ENCODE measurements at places on chromosomes 7 and 10.

GRCh38 chr7:10708447-10708846 is 265.2 kb upstream of the PHF14 start:
- DNase-seq = no peak

DNA sequence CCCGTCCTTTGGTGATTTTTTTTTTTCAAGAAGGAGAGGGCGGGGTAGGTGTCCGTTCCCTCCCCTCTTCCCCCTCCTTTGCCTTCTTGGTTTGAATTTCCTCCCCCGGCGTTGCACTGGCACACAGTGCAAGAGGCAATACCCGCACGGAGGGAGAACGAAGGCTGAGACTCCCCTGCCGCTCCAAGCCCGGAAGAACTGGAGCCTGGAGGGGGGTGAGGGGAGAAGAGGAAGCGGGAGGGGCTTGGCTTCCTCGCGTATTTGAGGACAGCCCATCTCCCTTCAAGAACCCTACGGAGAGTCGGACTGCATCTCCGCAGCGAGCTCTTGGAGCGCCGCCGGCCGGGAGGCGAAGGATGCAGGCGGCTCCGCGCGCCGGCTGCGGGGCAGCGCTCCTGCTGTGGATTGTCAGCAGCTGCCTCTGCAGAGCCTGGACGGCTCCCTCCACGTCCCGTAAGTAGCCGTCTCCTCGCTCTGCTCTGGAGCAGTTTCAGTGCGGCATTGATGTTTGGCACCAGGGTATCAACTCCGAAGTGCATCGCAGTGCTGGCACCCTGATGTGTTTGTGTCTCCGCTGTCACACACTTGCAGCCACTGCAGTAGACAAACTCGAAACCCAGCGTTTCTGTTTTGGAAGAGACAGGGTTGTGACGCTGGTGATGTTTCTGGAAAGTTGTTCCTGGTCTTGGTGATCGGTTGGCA is at the start of gene CNTNAP2:
Gene CNTNAP2, plus strand, starts transcription at position 281 of the 702 bp plus-strand sequence. Its CDS starts 76 bp downstream, at position 357.
- DNase-seq = peak; percentile 28

DNA sequence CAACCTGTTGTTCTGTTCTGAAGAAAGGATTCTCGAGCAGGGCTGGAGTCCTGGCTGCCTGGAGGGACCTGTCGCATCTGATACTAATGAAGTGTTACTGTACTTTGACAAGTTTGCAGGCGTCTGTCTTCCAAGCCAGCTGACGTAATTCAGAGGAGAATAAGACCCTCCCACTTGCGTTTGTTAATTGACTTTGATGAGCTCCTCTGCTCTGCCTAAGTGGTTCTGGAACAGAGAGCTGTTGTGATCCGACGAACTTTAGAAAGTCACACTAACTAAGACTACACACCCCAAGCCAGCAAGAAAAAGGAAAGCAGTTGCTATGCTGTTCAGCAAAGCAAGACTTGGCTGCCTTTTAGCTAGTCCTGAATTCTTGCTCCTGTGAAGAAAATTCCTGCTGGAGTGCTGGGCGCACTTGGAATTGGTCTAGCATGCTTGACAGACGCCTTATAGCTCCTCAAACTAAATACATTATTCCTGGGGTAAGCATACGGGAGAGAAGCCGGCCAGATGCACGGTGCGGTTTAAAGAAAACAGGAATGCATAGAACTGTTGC is 200.3 kb downstream of the CACNB2 start:
- no peak for DNase-seq

DNA sequence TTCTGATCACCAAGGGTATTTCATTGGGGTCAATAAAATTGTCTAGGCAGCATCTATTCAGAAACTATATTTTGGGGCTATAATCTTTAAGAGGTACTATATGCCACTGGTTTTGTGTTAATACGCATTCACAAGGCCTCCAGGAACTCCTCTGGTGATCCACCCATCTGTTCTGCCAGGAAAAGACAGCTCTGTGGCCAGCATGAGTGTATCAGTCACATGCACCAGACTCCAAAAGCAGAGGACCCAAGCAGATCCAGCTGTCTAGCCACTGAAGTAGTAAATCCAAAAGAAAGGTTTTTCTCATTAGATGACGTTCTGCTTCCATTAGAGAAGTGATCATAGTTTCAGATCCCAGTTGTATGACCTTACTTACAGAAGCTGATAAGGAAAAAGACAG is 199.6 kb upstream of the CELF2 start:
- no peak for DNase-seq

DNA sequence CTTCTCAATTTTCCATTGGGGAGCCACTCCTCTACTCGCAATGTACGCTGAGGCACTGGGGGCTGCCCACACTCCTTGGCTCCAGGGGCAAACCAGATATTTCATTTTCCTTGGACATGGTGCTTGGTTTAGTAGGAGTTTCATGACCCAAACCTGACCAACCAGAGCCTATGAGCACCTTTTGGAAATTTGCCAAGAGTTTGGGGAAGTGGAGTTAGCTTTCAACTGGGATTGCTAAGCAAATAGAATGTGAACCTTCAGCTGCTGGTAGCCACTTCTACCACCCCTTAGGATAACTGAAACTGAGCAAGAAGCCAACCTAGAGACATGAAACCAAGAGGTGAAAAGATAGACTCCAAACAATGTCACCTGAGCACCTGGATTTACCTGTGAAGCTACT is 74.9 kb upstream of the COL13A1 start:
- DNase-seq = no peak

DNA sequence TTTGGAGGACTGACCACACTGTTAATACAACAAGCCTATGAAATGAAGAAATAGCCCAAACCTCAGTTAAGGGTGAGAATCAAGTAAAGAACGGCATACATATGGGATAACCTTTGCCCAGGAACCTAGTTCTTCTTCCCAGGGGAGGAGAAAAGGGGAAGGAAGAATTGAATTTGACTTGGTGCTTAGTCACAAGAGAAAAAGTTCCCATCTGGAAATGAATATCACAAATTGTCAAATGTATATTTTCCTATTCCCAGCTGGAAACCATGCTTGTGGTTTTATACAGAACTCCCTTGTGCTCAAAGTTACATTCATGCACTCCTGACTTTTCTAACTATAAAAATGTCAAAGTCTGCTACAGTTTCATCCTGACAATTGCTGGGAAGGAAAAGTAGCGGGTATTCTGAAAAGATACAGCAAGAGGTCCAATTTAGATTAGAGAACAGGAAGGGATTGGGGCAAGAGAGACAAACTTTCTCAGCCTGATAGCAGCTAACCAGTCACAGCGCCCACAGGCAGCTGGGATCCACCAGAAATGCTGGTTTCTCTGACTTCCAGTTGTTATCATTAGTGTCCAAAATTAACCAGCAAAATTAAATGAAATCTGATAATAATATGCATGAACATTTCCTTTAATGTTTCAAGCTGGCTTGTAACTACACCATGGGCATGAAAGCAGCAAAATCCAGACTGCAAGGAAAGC is 18.6 kb upstream of the GSAP start:
- DNase-seq = no peak

DNA sequence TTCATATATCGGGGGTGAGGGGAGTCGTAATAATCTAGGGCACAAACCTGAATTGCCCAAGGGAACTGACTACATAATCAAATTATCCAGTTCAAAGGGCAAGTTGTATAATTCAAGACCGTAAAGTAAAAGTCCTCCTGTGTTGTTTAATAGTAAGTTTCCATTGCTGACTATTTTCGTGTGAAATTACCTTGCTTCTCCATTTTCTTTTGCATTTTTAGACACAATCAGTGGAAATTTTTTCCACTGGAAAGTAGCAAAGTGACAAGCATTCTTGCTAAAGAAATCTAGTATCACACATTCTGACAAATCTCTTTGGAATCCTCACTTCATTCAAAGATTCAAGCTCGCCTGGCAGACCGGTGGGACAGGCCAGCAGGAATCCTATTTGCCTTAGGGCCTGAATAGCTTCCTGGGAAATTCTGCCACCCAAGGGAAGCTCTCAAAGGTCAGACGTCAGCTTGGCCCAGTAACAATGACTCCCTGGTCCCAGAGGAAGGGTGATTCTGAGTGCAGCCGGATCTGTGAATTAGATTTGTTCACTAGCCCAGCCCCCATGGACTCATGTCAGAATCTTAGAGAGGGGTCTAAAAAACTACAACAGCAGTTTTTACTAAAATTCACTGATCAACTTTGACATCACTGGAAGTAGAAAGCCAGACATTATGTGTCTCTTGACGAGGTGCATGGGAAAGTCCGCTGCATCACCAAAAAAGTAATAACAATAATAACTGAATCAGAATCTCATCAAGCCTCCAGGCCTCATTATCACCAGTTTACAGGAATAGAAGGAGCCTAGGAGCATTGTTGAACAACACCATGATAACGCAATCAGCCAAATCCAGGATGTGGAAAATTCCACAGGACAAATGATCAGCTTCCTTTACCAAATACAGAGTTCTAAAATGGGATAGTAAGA is 161.0 kb downstream of the SKIDA1 start:
- DNase-seq = peak; percentile 13

DNA sequence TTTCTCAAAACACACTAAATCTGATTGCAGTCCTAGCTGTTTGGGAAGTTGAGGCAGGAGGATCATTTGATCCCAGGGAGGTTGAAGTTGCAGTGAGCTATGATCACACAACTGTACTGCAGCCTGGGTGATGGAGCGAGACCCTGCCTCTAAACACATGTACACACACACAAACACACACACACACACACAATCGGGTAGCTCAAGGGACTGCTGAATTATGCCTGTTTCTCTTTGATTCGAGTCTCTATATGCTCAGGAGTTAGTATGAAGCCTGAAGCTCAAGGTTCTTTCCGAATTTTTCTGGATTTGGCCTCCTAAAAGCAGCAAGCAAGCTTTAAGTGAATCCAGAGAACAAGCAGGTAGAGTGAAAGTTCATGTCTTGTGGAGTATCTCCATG is 22.5 kb downstream of the PRTFDC1 start:
- DNase-seq = no peak

DNA sequence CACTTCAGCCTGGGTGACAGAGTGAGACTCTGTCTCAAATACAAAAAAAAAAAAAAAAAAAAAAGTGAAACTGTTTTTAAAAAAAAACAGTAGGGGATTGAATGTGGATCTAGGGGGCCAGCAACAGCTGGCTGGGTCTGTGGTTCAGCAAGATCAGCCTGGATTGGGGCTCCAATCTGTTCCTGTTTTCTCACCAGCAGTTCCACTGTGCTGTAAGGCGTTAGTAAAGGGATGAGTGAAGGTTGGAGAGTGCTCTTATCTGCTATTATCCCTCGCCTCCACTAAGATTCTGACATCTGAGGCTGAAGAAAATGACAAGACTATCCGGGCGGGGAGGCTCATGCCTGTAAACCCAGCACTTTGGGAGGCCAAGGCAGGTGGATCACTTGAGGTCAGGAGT is 41.6 kb upstream of the GTF2IRD1 start:
- DNase-seq = no peak

DNA sequence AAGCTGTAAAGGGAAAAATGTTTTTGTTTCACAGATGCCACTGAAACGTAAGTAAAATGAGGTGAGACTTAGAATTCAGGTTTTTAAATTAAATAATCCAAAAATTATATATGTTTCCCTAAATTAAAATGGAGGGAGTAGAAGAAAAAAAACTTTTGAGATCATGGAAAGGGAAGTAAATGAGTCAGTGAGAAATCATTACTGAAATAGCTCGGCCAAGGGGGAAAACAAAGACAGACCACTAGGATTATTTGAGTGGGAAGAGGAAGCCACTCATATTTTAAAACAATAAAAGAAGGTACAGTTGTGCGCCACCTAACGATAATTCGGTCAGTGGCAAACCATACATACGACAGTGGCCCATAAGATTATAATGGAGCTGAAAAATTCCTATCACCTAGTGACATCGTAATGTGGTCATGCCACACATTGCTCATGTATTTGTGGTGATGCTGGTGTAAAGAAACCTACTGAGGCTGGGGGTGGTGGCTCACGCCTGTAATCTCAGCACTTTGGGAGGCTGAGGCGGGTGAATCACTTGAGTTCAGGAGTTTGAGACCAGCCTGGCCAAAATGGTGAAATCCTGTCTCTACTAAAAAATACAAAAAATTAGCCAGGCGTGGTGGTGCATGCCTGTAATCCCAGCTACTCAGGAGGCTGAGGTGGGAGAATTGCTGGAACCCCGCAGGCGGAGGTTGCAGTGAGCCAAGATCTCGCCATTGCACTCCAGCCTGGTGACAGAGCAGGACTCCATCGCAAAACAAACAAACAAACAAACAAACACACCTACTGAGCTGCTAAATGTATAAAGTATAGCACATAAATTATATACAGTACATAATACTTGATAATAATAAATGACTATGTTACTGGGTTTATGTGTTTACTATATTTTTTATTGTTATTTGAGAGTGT is 64.7 kb downstream of the MKX start:
- DNase-seq = no peak

DNA sequence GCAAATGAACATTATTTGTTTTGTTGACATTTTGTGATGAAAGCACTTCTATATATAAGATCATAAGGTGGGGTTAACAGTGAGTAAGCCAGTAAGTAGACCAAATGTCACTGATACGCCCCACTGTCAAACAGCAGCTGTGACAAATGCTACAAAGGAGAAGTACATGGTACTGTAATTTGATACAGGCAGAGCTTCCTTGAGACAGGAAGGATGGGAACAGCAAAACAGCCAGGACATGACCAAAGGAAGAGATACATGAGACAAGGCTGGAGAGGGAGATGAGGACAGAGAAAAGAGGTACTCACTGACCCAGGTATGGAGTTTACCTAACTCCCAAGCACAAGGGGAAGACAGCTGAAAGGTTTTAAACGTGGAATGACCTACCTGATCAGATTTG is 127.0 kb downstream of the SRPK2 start:
- no peak for DNase-seq

- DNase-seq = no peak
Observed at GRCh38 chr7:155228459-155228845, 69.2 kb upstream of the INSIG1 start.

GRCh38 chr10:44176311-44176710 is 208.6 kb downstream of the CXCL12 start:
- no peak for DNase-seq

GRCh38 chr7:41571573-41571972 is 131.3 kb downstream of the INHBA start:
- no peak for DNase-seq

DNA sequence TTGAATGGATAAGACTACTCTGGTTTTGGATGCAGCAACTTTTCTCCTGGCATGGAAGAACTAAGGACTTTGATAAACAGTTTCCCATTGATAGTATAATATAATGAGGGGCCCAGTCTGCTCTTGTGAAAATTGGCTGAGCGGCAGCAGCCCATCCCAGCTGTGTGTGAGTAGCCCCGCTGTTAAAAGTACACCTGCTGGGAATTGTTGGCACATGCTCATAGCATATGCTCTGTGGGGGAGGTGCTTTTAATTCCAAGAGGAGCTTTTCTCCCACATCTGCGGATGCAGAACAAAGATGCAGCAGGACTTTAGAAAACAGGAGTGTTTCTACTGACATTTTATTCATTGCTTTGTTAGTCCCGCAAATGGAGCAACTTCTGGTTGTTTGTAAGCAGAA is 19.0 kb downstream of the SRI start:
- DNase-seq = no peak

Measured in HuH-7.5 (cell line).